ENCODE measurements at places on chromosomes 4 and X.

GRCh38 chr4:182085051-182085480 lies 158.1 kb upstream of the TENM3 start:
- no peak for DNase-seq

DNA sequence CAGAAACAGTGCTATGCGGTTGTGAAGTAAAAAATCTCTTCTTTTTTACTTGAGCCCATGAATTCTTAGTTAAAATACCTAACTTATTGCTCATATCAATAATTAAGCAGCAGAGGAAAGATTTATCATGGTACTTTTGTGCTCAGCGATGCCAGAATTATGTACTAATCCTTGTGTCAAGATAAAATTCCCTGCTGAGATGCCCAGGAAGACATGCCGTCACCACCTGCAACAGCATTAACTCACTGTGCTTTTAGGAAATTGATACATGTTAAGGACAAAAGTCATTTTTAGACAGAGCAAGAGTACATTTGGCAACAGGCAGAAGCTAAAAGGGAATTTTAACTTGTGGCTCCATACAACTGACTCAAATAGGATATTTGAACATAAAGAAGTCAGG lies 138.9 kb downstream of the NPNT start:
- no peak for DNase-seq

- no peak for DNase-seq
Observed at GRCh38 chr4:147596377-147596776, 20.8 kb upstream of the TMEM184C start.

GRCh38 chr4:42482516-42483327 lies 85.4 kb downstream of the SHISA3 start:
- DNase-seq = no peak

- DNase-seq = no peak
Observed at GRCh38 chr4:169256856-169257761, 13.6 kb downstream of the SH3RF1 start.

GRCh38 chr4:5143306-5143861 lies 92.1 kb downstream of the STK32B start:
- DNase-seq = no peak

GRCh38 chrX:31333165-31333831 lies 261.5 kb upstream of the FTHL17 start:
- DNase-seq = no peak

GRCh38 chr4:156661555-156661954 lies 310.0 kb downstream of the PDGFC start:
- DNase-seq = no peak

GRCh38 chr4:71872767-71873415 lies 89.0 kb upstream of the GC start:
- no peak for DNase-seq

GRCh38 chrX:11551151-11551550 lies 114.6 kb downstream of the ARHGAP6 start:
- no peak for DNase-seq

- no peak for DNase-seq
Observed at GRCh38 chrX:19204636-19205035, 82.4 kb upstream of the ADGRG2 start.

DNA sequence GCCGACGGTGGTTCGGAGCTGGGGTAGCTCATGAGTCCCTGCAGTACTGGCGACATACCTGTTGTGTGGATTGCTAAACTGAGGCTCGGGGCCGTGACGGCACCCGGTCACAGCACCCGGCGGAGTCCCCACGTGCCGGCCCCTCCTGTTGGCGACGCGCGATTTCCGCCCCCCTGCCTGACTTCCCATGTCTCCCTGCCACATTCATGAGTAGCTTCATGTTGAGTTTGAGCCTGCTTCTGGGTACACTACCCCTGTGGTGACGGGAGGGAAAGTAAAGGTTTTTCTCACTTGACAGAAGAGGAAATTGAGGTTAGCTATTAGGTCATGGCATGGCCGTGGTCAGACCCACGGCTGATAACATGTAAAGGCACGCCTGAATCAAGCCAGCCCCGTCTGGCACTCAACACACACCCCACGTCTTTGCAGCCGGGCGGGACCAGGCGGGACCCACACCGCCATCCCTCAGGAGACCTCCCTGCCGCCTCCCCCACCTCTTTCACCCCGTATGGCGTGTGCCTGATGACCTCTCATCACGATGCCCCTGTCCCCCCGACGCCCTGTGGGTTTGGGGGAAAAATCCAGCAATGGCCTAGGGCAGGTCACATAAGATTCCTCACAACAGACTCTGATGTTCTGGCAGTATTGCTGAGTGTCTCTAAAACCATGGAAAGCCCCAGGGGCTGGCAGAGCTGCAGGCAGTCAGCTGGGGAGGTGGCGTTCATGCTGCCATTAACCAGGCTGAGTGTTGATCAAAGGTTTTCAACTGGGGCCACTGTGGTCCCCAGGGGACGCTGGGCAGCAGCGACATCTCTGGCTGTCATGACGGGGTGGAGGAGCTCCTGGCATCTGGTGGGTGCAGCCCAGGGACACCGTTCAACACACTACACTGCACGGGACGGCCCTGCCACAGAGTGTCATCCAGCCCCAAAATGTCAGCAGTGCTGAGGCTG lies 29.2 kb downstream of the P2RY8 start:
- DNase-seq = no peak

GRCh38 chrX:134502686-134503085 lies 42.7 kb downstream of the HPRT1 start:
- no peak for DNase-seq

DNA sequence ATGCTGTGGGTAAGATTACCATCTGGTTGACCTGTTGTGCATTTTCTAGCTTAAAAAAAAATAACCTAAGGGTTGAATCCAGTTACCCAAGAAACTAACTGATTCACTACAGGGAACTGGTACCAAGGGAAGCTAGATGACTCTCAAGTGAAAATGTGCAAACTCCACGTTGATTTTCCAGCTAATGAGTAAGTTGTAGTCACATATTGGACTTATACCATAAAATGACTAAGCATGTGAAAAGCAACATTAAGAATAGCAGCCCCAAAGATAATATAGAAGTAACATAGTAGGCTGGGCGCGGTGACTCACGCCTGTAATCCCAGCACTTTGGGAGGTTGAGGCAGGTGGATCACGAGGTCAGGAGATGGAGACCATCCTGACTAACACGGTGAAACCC lies 270.9 kb downstream of the SPRY1 start:
- DNase-seq = no peak

- DNase-seq = no peak
Observed at GRCh38 chr4:55851885-55852284, 1.6 kb upstream of the EXOC1 start.

GRCh38 chr4:111066887-111067286 lies 444.0 kb upstream of the PITX2 start:
- DNase-seq = no peak

DNA sequence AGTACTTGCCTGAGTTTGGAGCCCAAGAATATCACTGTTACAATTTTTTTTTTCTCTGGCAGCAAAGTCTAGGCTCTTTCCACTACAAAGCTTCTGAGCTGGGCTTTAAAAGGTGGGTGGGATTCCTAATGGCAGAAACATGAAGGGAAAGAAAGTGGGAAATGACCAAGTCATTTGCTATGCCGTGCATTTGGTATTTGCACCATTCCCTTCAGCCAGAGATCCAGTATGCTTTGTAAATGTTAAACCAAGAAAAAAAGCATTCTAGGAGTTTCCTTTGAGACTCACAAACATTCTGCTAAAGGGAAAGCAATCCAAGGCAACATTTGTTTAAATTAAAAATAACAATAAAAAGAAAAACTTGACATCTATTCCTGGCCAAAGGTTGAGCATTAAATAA lies 451.2 kb downstream of the RAB28 start:
- no peak for DNase-seq

GRCh38 chr4:676871-677235 lies 2.5 kb downstream of the MYL5 start:
- no peak for DNase-seq

GRCh38 chrX:98409867-98410266 lies 1526.2 kb downstream of the RPA4 start:
- no peak for DNase-seq

- no peak for DNase-seq
Observed at GRCh38 chrX:7603387-7603786, 239.6 kb upstream of the VCX start.
